ENCODE measurements at places on chromosomes 4 and X.

DNA sequence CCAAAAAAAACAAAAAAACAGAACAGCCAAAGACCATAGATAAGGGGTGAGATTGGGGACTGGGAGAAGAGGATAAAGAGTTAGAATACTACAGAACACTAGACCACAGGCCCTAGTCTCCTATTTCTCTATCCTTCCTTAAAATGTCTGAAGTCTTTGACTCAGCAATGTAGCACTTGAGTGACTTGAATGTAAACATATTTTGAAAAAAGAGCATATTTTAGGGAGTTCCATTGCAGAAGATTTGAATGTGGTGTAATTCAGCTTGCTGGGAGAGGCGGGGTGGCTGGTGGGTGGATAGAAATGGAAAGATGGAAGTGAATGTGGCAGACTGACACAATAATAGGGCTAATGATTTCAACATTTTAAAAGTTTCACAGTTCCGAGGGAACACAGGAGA lies 144.9 kb downstream of the CHIC2 start:
- DNase-seq = no peak

GRCh38 chr4:61318431-61318830 lies 118.3 kb downstream of the ADGRL3 start:
- DNase-seq = no peak

GRCh38 chrX:8284131-8284530 lies 113.1 kb upstream of the VCX2 start:
- DNase-seq = no peak

- DNase-seq = no peak
Measured at GRCh38 chrX:22351966-22352365, 79.3 kb downstream of the CBLL2 start.

DNA sequence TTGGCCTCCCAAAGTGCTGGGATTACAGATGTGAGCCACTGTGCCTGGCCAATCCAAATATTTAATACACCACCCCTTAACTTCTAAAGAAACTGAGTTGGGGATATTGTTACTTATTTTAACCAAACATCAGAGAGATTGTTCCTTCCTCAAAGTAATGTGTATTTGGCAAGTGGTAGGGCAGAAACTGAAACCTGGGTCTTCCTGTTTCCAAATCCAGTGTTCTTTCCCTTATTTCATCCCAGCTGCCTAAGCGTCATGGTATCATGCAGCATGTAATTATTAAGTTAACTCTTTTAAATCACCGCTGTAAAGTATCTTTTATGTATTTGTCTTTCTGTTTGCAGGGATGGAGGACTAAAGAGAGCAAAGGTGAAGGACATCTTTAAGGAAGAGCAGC lies 68.4 kb downstream of the GPAT3 start:
- DNase-seq = no peak

DNA sequence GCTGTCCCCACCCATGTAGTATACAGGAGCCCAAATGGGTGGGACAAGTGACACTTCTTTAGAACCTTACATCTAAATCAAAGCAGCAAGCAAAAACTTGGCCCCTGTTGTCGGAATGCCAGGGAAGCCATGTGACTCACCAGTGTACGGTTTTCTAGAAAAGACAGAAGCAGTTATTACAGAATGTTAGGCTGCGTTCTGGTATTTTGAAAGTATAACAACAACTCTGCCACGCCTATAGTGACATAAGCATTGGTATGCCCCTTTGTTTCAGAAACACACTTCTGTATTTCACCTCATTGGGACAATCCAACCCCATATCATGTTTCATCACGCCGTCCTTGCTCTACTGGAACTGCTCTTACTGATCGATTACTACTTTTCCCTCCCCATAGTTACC lies 14.8 kb downstream of the PDHA1 start:
- DNase-seq = no peak
